ENCODE measurements at places on chromosomes 4 and X. TPM values are rescaled to one million over a fixed set of nuclear protein-coding genes. Genes with fewer than 3 reads are reported as not detected.

- no peak for DNase-seq
Observed at GRCh38 chr4:109875106-109875505, 27.2 kb downstream of the LRIT3 start.

DNA sequence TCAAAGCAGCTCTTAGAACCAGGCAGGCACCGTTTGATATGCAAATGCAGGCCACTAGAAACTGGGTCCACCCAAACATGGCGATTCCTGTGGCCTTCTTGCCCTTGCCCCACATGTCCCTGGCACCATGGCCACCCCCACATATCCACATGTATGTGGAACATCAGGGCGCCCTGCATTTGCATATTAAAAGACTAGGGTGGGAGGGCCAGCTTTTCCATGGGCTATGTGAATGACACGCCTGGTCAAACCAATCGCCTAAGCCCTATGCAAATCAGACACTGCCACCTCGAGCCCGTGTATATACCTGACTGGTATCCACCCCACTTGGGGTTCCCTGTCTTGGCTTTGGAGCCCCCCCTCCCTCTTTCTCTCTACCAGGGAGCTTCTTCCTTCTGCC, 107.0 kb downstream of the ABLIM2 start:
- no peak for DNase-seq

DNA sequence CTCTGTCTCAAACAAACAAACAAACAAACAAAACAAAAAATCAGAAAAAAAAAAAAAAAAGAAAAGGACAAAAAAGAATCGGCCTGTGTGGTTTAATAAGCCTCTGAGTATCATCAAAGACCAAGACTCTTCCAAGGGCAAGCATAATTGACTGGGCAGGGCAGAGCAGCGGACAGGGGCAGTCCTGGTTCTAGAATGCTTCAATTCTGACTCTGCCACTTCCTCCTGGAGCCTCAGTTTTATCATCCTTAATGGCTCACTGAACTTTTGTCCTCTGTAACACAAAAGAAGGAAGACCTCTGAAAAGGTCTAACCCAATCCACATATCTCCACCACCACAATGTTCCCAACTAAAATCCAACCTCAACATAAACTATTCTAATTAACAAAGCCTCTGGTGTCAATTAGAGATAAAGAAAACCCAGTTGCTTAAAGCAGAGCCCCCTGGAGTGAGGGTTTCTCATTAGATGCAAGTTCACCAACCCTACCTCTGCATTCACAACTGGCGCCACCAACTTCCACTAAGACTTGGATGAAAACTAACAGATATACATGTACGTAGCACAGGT, 51.7 kb downstream of the TBC1D9 start:
- DNase-seq, result no peak

The USP17L12 gene
- not detected for polyA plus RNA-seq

The FAM47E gene
- 6.0 TPM for polyA plus RNA-seq

The PWWP3B gene
- polyA plus RNA-seq, result 0.10 TPM
